ENCODE measurements at places on chromosomes 7 and 10.

DNA sequence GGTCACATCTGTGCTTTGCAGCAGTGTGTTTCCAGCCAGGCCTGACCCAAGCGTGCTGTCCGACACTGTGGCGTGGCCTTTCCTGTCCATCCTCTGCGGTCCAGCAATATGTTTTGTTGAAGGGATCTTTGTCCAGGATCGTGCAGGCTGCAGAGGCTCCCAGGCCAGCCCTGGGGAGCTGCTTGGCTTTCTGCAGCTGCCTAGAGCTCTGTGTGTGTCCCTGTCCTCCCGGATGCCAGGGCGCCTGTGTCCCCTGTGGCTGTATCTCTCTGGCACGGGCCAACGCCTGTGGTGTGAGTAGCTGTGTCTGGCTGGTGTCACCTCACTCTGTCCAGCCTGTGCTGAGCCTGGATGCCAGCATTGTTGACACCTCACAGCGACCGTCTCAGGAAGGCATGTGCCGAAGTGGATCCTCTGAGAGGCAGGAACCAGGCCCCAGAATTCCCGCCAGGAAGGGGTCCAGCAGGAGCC, 94.5 kb downstream of the INPP5A start:
- no peak for DNase-seq

DNA sequence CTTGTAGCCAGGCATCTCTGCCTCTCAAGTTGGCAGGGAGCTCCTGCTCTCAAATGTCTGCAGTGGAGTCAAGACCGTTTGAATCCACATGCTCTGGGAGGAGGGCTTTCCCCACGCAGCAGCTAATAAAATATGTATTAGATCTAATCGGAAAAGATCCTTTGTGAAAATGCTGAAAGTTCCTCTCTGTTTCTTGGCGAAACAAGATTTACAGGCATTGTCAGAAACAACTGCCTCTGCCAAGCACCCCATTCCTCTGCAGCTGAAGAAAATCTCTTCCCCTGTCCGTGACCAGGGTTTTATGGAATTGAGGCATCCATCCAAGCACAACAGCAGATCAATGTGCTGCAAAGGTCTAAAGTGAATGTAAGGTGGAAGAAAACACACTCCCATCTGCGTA, 165.8 kb downstream of the TCERG1L start:
- DNase-seq = no peak

DNA sequence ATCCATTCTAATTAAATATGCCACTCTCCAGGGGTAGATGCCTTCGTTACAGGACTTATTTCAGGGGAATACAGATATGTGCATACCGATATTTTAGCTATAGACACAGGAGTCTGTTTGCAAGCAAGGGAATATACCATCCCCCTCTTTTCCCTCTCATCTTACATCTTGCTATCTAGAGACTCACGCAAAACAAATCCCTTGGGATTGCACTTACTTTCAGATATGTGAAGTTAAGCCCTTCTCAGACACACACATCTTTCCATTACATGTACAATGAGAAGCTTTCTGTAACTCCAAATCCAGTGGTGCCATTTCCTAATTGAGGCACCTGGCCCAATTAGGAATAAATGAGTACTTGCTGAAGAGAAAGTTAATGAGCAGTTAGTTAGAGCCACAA, 250.4 kb upstream of the FZD8 start:
- DNase-seq = no peak

GRCh38 chr7:79211724-79212123, 241.7 kb downstream of the MAGI2 start:
- DNase-seq = no peak

DNA sequence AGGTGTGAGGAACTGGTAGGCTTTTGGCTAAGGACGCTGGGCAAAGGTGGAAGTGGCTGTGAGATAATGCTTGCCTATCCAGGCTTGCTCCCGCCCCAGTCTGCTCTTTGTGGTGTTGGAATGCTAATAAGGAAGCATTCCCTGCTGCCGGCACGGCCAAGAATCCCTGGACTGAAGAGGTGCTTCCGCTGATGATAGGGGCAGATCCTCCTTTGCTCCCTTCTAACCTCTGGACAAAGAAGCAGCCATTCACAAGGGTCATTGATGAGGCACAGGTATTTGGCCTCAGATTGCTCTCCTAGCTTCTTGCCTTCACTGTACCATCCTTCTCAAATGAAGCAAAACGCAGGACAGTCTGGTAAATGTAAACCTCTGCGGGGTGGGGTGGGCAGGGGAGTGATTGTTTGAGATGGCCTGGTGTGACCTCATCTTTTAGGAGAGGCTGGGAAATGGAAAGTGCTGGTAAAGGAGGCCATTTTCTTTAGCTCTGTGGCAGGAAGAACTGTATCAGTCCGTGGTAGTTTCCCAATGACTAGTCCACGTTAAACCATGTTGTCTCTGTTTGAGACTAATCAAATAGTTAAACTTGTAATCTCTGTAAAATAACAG, 1.7 kb downstream of the PGAM1 start:
- DNase-seq = peak; percentile 29

DNA sequence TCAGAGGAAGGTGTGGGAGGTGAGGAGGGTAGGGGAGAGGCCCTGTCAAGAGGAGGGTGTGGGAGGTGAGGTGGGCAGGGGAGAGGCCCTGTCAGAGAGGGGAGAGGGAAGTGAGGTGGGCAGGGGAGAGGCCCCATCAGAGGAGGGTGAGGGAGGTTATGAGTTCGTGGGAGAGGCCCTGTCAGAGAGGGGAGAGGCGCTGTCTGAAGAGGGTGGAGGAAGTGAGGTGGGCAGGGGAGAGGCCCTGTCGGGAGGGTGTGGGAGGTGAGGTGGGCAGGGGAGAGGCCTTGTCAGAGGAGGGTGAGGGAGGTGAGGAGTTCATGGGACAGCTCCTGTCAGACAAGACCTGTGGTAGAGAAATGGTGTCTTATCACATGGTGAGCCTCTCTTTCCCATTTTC, 74.4 kb downstream of the INPP5A start:
- no peak for DNase-seq

DNA sequence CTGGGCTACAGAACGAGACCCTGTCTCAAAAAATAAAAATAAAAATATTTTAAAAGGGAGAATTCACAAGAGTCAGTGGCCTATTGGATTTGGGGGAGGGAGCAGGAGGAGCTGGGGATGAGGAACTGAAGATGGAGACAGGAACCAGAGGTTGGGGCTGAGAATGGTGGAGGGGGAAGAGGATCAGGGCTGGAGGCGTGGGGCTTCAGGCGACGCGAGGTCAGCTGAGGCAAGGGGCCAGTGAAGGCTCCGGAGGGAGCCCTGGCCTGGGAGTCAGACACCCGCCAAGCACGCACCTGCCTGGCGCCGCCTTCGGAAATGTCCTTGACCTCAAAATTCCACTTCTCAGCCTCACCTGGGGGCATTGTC, 671 bp upstream of the CLEC2L start:
- DNase-seq = no peak

GRCh38 chr7:67765481-67766175, 769.0 kb downstream of the TYW1 start:
- DNase-seq = no peak

GRCh38 chr7:3312583-3312982, 11.5 kb downstream of the SDK1 start:
- DNase-seq = no peak

GRCh38 chr7:54757711-54758110, 1.3 kb downstream of the SEC61G start:
- DNase-seq = no peak

DNA sequence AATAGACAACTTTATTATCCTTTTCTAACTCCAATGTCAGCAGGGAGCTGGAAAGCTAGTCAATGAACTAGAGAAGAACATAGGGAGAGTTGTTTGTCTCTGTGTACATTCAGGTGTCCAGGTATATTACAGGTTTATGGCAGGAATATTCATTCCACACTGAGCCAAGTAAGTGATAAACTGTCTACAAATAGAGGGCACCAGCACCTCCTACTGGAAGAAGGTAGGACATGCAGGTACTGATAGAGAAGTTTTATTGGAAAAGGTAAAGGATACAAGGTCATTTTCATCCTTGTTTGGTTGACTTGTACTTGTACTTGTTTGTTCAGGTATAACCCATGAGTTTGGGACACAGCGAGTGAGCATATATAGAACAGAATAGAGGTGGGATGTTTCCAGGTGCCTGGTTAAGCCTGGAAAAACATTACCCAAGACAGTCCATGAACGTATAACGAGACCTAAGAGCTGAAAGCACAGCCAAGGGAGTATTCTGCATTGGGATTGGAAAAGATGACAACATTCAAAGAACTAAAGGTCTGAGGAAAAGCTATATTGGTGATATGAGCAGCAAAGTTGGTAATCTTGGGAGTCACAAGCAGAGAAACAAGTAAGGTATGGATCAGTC, 61.4 kb upstream of the PPP1R3C start:
- peak; percentile 18 for DNase-seq

DNA sequence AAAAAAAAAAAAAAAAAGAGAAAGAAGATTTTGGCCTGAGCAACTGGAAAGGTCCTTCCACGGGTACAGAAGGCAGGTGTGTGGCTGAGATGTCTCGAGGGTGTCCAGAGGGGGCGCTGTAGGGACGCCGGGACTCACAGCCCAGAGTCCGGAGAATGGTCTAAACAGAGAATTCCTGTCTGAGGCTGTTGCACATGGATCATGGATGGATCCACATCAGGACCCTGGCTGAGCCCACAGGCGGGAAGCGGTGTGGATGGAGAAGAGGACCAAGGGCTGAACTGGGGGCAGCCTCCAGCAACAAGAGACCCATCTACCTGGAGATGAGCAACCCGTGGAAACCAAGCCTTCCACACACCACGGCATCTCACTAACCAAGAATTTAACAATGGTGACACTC, 55.0 kb downstream of the PKD1L1 start:
- no peak for DNase-seq

DNA sequence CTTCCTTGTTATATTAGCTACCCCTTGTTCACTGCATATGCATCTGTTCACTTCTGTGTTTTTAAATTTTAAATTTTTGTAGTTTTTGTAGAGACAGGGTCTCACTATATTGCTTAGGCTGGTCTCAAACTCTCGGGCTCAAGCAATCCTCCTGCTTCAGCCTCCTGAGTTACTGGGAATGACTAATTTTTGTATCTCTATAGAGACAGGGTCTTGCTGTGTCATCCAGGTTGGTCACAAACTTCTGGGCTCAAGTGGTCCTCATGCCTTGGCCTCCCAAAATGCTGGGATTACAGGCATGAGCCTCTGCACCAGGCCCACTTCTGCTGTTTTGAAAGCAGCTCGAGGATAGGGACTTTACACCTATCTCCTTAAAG, 64.6 kb downstream of the PRTFDC1 start:
- no peak for DNase-seq

GRCh38 chr10:104498347-104499081, 142.6 kb upstream of the SORCS3 start:
- no peak for DNase-seq

- no peak for DNase-seq
Measured at GRCh38 chr10:124642088-124642710, 102.0 kb downstream of the FAM53B start.

DNA sequence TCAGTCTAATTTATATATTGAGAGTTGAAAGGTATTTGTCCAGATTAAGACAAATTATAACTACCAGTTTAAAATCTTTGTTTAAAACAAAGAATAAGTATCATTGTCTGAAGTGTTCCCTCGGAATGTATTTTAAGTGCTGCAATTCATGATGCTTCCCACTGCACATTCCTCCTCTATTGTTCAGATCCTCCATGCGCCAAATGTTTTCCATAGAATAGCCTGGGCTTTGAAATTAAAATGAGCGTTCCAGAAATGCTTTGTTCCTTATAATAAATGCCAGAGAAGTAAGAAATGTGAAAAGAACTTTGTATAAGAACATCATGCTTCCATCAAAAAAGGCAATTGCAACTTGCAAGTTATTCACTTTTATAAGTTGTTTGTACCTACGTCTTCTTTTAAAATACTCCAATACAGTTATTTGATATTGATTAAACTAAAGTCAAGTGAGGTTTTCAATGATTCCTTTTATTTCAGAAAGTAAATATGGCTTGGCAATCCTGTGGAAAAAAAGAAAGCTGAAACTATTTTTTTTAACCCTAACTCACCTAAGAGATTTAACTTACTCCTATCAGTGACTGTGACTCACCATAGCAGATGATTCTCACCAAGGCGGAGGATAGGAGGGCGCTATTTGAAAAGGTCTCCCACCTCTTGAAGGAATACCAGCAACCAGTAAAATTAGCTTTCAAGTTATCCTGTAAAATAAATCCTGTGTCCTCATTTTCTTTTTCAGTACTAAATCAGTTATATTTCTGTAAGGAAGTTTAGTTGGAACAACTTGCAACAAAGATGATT, 85.8 kb downstream of the CTNNA3 start:
- no peak for DNase-seq

DNA sequence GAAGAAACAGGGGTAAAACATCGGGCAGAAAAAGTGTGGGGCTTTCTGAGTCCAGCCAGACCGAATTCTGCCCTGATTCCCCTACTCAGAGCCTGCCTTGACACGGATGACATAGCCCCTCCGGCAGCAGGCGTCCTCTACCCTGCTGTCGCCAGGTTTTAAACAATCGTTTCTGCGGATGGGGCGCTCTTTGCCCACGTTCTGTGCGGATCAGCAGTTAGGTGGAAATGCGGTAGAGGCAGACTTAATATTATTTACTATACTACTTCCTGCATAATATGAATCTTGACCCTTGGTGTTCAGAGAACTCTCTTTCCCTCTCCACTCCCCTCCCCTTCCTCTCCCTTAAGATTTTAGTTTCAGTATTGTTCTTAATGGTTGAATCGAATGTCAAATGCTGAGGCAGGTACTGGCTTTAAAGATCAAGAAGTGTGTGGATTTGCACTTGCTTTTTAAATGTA, 2.4 kb downstream of the GATA3 start:
- peak; percentile 69 for DNase-seq

DNA sequence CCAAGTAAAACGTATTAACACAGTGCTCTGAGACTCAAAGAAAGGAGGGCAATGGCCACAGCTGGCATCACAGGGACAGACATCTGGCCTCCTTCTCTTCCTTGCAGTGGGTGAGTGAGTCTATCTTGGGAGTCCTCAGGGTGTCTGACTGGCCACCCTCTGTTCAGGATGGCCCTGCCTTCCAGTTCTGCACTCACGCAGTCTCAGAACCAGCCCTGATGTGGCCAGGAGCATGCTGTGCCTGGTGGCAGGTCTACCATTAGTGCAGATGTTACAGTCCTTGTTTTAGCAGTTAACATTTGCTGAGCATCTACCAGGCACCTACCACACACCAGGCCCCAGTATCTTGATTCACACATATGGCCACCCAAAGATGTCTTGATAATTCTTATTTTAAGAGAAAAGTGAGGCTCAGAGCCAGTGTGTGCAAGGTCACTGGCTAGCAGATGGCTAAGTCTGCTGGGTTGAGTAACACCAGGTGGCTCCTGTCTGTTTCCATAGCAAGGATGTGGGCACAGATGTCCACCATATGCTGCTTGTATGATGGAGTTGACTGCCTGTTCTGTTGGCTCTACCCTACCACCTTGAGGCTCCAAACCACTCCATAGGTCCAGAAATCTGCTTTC, 23.2 kb upstream of the ARHGAP22 start:
- no peak for DNase-seq

DNA sequence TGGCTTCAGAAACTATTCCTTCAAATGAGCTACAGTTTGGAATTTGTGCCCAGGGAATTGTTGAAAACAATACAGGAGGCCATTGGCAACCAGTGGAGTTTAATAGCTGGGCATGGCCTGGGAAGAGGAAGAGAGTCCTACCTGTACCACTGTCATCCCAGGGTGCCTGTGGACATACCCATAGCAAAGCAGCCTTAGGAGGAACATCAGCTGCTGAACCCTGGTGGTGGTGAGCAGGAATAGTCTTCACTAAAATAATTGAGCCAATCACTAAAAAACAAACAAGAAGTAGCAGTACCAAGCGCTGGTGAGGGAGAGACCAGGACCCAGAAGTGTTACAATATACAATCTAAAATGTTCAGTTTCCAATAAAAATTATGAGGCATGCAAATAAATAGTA, 14.5 kb downstream of the IGFBP1 start:
- no peak for DNase-seq

- DNase-seq = no peak
Measured at GRCh38 chr7:157910446-157910845, 573.6 kb downstream of the DNAJB6 start.

All from CD4-positive, alpha-beta T cell treated with Interleukin-15 for 4 hours (primary cell).